Central memory CD4-positive, alpha-beta T cell (primary cell): ENCODE measurements at places on chromosomes 4 and X.
A peak's percentile ranks its signal among the peaks of the same experiment; 100 is the strongest.

GRCh38 chr4:27910227-27910626 is 1049.6 kb downstream of the STIM2 start:
- DNase-seq: no peak

GRCh38 chr4:70704931-70705182 is 16.5 kb downstream of the UTP3 start:
- no peak for DNase-seq

- DNase-seq: no peak
Observed at GRCh38 chr4:113116414-113117357, 67.2 kb downstream of the ANK2 start.

DNA sequence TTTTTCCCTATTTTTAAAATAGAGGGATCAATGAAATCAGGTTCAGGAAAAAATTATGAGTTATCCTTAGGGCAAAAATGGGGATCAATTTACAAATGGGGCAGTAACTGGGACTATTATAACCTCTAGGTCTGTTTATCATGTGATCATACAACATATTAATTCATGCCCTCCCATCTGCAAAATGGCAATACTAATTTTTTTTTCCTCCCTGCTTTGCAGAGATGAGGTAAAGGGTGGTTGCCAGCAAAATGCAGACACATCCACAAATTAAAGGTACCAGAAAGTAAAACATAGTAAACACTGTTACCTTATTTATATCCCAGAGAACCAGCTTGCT is 467 bp downstream of the HSD17B11 start:
- no peak for DNase-seq

GRCh38 chrX:75291611-75292010 is 17.7 kb downstream of the UPRT start:
- DNase-seq: no peak

- peak; percentile 69 for DNase-seq
Observed at GRCh38 chrX:102651242-102652011, at the start of gene GPRASP1. TSS of gene GPRASP1 (plus strand) at chrX:102651483. CDS start at chrX:102653914, 2,431 bp downstream.

DNA sequence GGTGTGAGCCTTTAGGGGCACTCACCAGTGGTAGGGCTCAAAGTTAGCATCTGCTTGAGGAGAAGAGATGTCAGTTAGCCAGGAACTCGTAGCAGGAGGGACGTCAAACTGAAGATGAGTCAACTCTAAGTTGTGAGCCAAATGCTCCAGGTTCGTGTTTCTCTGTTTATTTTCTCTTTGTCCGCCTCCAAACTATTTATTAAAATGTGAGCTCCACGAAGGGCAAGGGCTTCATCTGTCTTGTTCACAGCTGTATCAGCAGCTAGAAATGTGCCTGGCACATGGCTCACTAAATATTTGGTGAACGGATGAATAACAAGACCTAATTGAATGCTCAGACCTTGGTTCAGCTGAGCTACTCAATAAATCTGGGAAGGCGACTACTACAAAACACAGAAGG is 248.9 kb downstream of the BCOR start:
- DNase-seq: no peak

GRCh38 chrX:151919610-151920009 is 6.9 kb downstream of the MAGEA4 start:
- DNase-seq: no peak

GRCh38 chrX:3230496-3230895 is 116.0 kb downstream of the MXRA5 start:
- DNase-seq: no peak

- DNase-seq: no peak
Observed at GRCh38 chrX:97860226-97860625, 976.5 kb downstream of the RPA4 start.
